ENCODE measurements at places on chromosomes 4 and X.

GRCh38 chrX:38102240-38102639 is 95.9 kb downstream of the SYTL5 start:
- no peak for DNase-seq

- DNase-seq, result no peak
Measured at GRCh38 chrX:10502961-10503360, 117.4 kb downstream of the MID1 start.

DNA sequence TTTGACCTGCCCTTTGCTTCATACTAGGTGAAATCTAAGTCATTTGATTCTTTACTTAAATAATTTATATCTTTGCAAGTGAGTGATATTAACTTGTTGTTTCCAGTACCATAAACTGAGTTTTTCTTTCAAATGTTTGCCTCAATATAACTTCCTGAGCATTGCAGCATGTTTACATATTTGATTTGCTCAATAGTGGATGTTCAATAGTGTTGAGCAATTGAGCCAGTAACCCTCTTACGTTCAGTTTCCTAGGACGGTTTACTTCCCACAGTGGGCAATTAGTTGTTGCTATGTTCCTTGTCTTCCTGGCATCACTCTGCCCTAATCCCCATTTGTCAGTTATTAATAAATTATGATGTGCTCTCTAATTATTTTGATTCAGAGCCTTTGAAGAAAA is 278.5 kb downstream of the EPHA5 start:
- no peak for DNase-seq

DNA sequence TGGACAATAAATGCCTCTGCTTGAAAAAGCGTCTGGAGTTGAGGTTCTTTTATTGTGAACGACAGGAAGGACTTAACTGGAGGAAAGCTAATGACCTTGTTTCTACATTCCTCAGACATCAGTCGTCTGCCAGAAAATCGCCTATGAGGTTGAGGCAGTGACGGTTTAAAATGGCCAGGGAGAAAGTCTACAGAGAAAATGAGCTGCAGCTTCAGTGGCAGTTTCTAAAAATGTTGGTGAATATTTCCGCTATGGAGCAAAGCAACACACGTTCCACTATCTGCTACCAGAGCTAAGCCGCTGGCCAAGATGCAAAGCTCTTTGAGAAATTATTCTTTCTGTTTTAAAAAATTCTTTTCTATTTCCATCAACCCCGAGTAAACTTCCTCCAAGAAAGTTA is 116.9 kb upstream of the GALNT7 start:
- DNase-seq, result no peak

- DNase-seq, result no peak
Measured at GRCh38 chrX:139209342-139209741, 321.2 kb upstream of the F9 start.

- no peak for DNase-seq
Measured at GRCh38 chr4:52959541-52959940, 97.4 kb downstream of the RASL11B start.

DNA sequence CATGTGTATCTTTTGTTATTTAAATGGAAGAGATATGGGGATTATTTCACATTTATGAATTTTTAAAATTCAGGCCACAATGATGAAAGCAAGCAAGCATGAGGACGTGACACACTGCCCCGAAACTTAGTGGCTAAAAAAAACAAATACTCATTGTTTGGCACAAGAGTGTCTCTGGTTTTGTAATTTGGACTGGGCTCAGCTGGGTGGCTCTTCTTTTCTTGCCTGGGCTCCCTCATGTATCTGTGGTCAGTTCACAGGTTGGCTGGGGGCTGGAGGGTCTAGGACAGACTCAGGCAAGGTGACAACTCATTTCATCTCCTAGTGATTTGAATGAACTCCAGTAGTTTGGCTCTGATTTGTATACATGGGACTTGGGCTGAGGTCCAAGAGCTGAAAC is 238.4 kb upstream of the PRKX start:
- no peak for DNase-seq

DNA sequence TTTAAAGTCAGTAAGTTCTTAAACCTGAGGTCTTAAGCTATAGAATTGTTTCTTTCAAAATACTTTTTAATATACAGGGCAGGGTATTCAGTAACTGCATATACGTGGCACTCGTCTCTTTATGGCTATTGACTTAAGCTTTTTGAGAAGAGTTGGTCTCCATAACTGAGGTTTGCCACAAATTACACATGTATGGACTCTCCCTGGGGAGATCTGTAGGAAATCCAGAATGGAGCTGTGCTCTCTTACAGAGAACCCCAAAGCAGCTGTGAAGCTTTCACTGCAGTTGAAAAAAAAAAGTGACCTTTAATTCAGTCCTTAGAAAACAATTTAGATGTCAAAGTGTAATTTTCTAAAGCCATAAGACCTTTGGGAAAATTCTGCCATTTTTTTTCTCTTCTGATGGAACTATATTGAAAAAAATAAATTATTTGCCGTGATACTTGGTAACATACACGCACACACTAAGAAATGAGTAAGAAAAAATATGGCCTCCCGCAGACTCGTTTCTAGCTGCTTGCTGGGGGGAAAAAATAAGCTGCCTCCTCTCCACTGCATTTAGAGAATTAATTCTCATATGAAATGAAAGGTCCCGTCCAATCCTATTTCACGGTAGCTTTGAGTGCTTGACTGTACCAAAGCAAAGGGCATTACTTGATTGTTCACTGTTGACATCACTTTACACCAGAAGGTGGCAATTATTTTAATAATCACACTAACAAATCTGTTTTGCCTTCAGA is 159.4 kb upstream of the TENM3 start:
- DNase-seq, result no peak

DNA sequence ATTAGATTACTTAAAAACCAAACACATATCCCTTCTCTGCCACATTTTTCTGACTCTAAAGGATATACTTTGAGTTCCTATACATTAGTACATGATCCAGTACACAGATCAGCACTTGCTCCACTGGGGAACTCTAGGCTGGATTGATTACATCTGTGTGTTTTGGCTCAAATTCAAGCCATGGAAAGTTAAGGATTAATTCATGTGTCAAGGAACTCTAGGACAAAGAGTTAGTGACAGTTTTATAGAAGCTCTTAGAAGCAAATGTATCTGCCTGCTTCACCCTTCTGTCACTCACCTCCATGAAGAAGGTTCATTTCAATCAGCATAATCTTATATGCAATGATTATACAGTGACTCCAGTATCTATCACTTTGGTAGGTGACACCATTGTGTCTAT is 43.2 kb downstream of the SCFD2 start:
- no peak for DNase-seq

DNA sequence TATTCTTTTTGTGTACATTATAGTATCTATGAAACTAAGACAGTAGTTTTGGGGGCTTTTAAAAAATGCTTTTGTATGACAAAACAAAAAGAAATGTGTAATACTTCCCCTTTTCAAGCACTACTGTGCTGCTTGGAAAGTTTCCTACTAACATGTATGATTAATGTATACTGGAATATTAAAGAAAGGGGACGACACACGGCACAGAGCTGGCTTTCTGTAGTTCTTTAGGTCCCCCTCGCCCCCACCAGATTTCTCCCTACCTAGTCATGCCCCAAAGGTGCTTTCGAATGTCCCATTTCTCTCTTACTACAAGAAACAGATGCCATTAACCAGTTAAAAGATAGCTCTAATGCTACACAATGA is 1.6 kb upstream of the AP1S2 start:
- DNase-seq, result peak; percentile 12

- DNase-seq, result peak; percentile 79
Measured at GRCh38 chr4:48275247-48275646, 5.6 kb upstream of the TEC start.

GRCh38 chr4:136528131-136528530 is 1004.2 kb downstream of the PCDH18 start:
- no peak for DNase-seq

- DNase-seq, result no peak
Measured at GRCh38 chr4:10875144-10875799, 190.7 kb upstream of the CLNK start.

DNA sequence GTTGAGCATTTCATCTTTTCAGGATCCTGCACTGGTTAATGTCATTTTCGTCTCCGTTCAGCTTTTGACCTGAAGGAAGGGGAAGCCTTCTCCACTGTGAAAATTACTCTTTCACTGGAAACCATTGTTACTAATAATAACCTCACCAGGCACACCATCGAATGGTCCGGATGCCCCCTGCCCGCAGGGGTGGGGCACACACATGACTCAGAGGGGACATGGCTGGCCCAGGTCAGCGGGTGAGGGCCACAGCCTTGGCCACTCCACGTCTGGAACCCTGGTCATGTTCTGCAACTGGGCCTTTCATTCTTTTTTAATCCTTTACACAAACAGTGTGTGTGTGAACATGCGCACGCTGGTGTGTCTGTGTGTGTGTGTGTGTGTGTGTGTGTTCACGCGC is 191.8 kb downstream of the BCOR start:
- no peak for DNase-seq

DNA sequence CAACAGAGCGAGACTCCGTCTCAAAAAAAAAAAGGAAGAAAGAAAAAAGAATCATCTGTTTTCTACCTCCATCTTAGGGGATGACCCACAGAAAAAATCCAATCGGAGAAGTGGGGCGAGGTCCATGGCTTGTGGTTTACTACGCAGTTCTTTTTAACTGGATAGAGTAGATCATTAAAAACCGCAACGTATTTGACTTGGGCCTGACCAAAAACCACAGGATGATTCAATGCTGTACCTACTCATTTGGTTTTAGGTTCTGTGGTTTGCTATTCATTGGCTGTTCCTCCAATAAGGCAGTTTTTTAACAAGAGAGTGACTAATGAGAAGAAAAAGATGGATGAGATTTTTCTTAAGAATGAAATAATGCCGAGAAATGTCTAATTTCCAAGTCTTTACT is 83.7 kb downstream of the FREM3 start:
- no peak for DNase-seq

DNA sequence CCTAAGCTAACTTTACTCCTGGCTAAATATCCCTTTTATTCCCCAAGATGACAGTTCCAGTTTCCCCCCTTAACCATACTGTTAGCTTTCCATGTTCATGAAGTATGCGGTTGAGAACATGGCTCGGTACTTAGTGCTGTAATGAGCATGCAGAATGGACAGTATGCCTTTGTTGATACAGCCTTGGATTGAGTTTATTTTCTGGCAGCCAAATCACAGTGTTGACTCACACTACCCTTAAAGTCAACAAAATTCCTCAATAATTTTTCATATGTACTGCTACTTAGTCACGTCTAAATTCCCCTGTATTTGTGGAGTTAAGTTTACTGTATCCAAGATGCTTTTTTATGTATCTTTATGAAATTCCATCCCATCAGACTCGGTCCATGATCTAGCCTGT is 1.4 kb upstream of the VEGFC start:
- DNase-seq, result no peak

- peak; percentile 16 for DNase-seq
Measured at GRCh38 chr4:16205298-16206164, 20.7 kb downstream of the TAPT1 start.
